ENCODE measurements at places on chromosomes 6 and 20. TPM values are rescaled to one million over a fixed set of nuclear protein-coding genes. Genes with fewer than 3 reads are reported as not detected.
A peak's percentile ranks its signal among the peaks of the same experiment; 100 is the strongest.

MAS1 gene
- not detected for total RNA-seq

LST1 gene
- 1.6 TPM for total RNA-seq

DNA sequence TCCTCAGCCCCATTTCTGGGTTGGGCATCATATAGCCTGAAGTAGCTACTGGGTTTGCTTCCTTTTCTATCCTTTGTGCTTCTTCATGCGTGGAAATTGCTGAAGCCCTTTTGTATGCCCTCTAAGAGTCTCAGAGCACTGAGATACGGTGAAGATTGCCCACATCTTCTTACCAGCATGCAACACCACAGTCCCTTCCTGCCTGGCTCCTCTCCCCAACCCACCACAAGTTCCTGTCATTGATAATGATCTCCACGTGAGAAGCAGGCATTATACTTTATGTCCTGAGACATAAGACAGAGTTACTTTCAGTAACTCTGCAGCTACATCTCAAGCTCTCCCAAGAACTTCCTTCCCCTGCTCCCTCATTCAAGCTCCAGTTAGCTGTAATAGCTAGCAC lies 15.8 kb upstream of the PLCB4 start:
- DNase-seq: no peak

TBXT gene
- not detected for total RNA-seq

ELOVL5 gene
- total RNA-seq: 71.3 TPM

GRCh38 chr6:31736021-31736767 lies at the start of gene CLIC1:
TSS of gene CLIC1 (minus strand) at chr6:31736530. CDS start at chr6:31736300, 230 bp downstream.
- DNase-seq: peak; percentile 83

GPRC6A gene
- total RNA-seq: not detected

- no peak for DNase-seq
Measured at GRCh38 chr6:88605271-88605670, 358.1 kb downstream of the RNGTT start.

BPIFB2 gene
- total RNA-seq: not detected

DNA sequence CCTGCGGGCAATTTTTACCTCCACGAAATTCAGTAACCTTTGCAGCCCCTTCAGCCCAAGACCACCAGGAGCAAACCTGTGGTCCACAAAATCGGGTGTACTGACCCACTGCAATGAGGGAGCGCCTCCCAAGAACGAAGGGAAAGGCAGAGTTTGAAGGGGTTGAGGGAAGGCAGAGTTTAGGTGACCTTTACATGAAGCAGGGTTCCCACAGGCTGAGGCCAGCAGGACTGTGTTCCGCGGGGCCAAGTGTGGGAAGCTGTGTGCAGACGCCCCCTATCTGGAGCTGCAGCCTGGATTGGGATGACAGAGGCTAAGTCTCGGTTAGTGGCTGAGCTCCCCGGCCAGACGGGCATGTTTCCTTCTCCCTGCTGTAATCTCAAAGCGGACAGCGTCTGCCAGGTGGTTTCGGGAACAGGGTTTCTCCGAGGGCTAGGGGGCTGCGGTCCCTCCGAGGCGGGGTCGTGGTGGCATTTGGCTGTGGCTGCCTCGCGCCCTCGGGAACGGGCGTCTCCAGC lies 826 bp upstream of the PYGB start:
- peak; percentile 48 for DNase-seq

GRCh38 chr20:41179961-41180360 lies 42.6 kb downstream of the PLCG1 start:
- DNase-seq: no peak

OTOR gene
- total RNA-seq: not detected

- DNase-seq: no peak
Measured at GRCh38 chr6:41247882-41248705, 19.9 kb downstream of the TREML4 start.

DNA sequence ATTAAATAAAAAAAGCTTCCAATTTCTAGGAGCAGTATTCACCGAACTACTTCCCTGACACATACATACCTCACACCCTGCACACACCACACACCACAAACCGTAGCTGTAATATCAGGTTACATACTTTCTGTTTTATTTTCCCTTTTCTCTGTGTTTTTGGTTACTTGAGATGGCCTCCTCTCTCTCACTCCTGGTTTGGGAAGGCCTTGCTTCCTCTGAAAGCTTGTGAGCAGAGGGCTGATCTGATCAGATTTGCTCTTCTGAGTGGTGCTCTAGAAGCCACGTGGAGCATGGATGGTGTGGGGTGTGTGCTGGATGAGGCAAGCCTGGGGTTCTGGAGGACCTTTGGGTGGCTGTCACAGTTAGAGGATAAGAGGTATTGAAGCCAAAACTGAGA lies 20.9 kb downstream of the UTRN start:
- no peak for DNase-seq

DNA sequence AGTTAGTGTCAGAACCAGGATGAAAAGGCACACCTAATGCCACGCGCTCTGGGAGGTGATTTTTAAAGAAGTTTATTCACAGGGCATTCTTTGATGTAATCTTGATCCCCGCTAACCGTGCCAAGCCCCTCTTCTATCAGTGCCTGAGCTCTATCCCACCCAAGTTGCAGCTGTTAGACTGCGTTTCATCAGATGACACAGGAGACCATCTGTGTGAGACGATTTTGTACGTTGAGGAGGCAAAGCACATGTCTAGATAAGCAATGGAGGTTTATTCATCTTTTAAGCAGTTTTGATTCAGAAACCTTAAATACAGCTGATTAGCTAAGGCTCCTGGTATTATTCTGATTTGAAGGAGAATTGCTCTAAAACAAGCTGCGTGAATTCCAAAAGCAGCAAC lies 18.6 kb downstream of the RNASET2 start:
- no peak for DNase-seq

HLA-DQA2 gene
- total RNA-seq: not detected

GRCh38 chr6:161496941-161497340 lies 223.1 kb upstream of the AGPAT4 start:
- no peak for DNase-seq

RAB32 gene
- 22.6 TPM for total RNA-seq

HDAC2 gene
- total RNA-seq: 131 TPM

DNA sequence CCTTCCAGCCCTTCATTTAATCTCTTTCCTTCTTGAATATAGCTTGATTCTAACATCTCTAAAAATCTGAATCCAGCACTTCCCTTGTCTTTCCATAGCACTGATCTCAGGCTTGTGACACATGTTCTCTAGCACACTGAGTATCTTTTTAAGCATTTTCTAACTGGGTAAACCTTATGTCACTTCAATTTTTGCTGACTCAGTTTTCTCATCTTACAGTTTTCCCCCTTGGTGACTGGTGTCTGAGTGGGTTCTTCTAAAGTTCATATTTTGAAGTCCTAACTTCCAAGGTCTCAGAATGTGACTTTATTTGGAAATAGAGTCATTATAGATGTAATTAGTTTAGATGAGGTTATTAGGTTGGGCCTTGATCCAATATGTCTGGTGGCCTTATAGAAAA lies 153.9 kb downstream of the PAK5 start:
- no peak for DNase-seq

- DNase-seq: no peak
Measured at GRCh38 chr6:89310929-89311328, 4.2 kb downstream of the GABRR2 start.

DNA sequence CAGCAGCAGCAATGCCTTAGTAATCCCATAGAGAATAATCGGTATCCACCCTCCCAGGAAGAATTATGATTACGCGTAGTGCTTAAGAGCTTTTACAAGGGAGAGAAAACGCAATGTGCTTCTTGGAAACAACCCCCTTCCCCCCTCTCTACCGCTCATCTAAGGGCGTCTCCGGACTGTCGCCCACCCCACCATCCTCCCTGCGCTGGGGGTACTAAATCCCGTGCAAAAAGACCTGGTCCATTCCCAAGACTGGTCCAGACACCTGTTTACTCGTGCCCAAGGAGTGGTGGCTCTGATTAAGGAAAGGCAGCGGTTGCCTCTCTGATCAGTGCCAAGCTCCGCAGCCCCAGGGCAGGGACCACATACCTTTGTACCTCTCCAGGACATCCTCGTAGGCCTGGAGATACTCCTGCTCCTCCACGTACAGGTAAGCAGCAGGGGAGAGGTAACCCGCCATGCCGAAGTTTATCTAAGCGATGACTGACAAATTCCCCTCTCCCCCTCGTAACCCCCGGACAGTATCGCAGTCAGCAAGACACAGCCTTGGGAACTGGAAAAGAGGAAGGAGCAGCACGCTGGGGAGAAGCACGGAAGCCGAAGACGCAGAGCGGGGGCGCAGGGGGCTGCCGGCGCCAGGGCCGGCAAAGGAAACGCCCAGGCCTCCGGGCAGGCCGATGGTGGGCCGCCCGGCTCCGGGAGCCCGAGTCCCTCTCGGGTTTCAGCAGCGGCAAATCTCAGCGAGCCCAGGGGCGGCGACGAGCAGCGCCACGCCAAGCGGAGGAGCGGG lies 112.0 kb upstream of the BEND6 start:
- peak; percentile 56 for DNase-seq

DNA sequence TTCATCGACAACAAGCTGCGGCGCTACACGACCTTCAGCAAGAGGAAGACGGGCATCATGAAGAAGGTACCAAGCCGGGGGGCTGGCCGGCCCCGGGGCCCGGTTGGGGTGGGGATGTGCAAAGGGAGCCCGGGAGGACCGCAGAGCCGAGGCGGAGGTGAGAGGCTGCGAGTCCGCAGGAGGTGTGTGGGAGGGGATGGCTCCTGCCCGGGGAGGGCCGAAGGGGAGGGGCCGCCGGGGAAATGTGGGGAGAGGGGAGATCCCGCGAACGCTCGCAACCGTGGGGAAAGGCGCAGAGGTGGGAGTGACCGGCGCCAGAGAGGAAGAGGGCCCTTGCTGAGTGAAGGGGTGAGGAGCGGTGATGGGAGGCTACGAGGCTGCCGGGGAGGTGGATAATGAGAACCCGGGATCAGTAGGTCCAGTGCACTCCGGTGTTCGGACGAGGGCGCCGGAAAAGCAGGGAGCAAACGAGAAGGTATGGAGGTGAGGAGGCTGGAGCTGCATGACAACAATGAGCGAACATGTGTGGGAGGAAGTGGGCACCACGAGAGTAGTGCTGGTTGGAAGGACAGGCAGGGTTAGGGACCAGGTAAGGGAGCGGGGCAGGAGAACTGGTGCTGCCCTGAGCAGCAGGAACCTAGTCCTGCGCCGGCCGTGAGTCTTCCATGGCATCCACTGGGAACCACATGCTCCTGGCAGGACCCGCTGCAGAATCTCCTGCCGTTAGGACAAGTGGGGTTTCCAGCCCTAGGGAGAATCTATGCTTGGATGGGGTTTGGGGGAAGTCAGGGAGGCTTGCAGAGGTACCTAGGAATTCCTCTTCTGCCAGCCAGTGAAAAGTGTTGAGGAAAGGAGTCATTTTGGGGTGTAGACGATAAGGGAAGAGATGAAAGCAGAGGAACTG lies 1.3 kb downstream of the SRF start:
- DNase-seq: peak; percentile 36

HEY2 gene
- total RNA-seq: not detected

DNA sequence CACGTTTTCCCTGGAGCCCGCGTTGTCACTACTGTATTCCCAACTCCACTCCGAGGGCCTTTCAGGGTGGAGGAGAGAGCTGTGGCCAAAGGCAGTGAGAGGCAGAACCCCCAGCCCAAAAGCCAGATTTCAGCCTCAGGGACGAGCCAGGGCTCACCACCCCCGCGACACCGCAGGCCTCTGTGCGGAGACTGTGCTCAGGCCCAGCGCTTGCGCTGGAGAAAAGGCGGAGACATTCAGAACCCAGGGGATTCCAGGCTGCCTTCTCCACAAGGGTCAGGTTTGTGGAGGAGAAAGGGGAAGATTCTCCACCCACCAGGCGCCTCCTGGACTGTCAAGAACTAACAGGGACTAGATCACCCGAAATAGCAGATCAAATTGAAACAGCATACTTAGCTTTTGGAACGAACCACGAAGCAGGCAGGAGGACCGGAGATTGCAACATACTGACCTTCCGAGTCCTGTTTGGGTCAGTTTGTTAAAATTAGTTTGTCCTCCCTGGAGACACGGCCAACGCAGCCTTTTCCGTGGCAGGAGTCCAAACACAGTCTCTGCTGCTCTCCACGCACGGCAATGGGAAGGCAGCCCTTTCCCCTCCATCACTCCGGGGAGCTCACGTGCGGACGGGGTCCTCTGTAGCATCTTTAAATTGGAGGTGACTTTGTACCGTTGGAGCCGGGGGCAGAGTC lies 14.4 kb downstream of the DLL1 start:
- no peak for DNase-seq

DNA sequence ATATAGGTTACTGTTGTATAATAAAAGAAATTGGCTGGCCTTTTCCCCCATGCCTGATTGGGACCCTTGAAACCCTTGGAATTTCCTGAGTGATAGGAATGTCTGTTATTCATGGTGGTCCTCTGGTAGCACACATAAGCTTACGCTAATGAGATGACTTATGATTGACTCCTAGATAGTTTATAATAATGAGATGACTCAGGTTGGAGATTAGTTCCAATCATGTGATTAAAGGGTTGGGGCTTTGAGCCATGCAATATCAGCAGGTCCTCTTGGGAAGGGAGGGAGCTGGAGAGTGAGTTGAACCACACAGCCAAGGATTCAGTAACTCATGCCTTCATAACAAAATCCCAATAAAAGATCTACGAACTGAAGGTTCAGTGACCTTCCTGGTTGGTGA lies 407.6 kb upstream of the MANEA start:
- no peak for DNase-seq

NFATC2 gene
- 6.3 TPM for total RNA-seq

GRCh38 chr20:11350126-11351005 lies 567.3 kb upstream of the BTBD3 start:
- DNase-seq: no peak

TMEM242 gene
- total RNA-seq: 8.1 TPM

C6orf52 gene
- total RNA-seq: 6.2 TPM

GNMT gene
- total RNA-seq: 0.57 TPM

DNA sequence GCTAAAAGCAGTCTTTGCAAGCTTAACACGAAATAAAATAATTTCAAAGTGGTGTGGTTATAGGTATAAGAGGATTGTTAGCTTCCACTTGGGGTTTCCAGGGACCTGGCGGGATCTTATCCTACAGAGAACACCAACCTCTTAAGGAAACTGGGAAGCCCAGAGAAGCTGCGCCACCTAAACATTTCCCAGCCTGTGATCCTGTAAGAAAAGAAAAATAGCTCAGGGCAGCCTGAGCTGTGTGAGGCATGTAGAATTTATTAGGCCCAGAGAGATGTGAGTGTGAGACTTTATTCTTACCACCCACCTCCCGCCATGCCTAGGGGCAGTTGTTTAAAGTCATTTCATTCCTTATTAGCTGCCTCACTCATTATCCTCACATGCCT lies 54.1 kb downstream of the CCN2 start:
- no peak for DNase-seq

BNIP5 gene
- total RNA-seq: not detected

- peak; percentile 62 for DNase-seq
Measured at GRCh38 chr6:3841711-3842565, 7.2 kb upstream of the FAM50B start.

- no peak for DNase-seq
Measured at GRCh38 chr6:156183678-156184077, 593.5 kb upstream of the ARID1B start.
